ENCODE measurements at places on chromosomes 16 and 17.

GRCh38 chr16:75216127-75216526, 2.7 kb upstream of the CTRB1 start:
- no peak for DNase-seq

GRCh38 chr16:55711959-55712876, 56.4 kb downstream of the SLC6A2 start:
- peak; percentile 49 for DNase-seq

DNA sequence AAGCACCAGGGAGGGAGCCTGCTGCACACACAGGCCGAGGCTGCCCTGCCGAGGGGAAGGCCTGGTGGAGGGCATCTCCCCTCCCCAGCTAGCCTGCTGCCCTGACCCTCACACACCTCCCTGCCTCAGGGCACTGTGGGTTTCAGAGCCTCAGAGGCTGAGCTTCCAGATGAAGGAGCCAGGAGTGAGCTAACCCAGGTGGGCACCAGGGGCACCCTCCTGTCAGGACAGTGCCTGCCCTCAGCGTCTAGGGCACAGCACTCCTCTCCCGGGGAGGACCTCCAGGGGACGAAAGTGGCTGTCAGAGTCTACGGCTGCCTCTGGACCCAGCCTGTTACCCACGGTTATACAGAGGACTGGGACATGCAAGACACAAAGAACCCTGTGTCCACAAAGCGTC, 22.8 kb upstream of the DLX4 start:
- no peak for DNase-seq

DNA sequence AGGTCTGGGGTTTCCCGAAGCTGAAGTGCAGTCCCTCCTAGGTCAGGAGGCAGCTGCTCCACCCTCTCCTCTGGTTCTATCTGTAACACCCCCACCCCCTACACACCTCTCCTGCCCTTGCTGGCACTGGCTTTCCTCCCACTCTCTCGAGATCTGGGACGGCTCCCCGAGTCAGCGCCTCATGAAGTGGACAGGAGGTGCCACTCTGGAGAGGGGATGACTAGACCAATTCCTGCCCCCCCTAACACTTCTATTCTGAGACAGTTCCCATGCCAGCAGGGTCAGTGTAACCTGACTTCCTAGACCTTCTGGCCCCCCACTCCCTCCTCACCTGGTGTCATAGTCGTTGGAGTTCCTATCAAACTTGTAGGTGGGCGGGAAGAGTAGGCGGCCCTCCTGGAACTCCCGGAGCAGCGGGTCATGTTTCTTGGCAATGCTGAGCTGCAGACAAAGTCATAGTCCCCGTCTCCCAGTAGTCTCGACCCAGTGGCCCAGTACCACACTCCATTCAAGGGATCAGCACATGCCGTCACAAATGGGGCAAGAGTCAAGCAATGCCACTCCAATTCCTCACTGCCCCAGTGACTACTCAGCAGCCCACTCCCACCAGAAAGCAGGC, 9.7 kb downstream of the INPP5K start:
- DNase-seq: no peak

DNA sequence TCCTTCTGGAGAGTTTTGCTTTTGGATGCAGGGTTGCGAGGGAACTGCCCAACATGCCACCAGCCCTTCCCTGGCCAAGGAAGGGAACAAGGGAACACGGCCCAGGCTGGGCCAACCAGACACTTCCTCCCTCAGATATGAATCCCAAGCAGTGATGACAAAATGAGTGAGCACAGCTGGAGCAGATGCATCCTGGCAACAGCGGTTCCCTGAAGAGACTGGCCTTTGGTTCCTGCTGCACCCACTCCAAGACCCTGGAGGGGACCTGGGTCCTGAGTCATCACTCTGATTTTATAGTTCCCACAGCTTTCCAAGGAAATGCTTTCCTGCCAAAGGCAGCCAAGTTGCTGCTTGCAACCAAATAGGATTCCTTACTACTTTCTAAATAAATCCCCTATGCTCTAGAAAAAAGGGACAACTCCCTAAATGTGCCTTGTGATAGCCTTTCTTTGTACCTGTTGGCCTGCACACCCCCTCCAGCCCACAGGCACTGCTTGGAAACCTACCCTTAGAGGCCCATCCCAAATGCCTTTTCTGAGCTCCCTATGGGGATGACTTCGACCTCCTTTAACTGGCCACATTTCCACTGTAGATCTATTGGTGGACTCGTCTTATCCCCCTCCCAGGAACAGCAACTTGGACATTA, 5.3 kb downstream of the ST3GAL2 start:
- no peak for DNase-seq

DNA sequence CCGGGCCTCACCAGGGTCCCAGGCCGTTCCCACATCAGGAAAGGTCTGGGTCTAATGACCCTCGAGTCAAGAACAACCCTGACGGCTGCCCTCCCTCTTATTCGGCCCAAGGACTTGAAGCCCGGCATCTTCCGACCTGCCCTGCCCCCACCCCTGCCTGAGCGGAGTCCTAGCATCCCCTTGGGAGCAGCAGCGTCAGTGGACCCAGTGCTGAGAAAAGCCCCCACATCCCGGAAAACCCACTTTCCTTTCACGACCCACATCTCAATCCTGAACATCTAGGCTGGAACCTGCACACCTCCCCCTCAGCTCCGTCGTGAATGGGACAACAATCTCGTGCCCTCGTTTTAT, 769 bp downstream of the TMEM88 start:
- no peak for DNase-seq

DNA sequence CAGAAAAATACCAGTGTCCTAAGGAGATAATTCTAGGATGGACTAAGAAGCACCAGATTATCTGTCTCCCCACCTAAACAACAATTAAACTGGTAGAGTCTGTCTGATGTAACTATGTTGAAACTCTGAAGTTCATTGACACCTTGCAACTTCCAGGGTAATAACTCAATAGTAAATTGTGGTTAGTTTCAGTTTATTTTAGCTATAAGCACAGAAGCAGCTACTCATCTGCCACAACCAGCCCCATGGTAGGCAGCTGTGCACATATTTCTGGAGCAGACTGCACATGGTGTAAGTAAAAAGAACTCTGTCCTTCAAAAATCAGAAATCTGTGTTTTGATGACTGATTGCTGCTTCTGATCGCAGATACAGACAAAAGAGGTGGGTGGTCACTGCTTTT, 852.1 kb downstream of the CDH11 start:
- DNase-seq: no peak

- no peak for DNase-seq
Measured at GRCh38 chr16:735982-736453, 4.8 kb downstream of the CIAO3 start.

- DNase-seq: no peak
Measured at GRCh38 chr17:50664788-50665458, 30.2 kb downstream of the ABCC3 start.

- no peak for DNase-seq
Measured at GRCh38 chr17:43873091-43873490, 26.1 kb downstream of the CD300LG start.

GRCh38 chr17:64571746-64572145, 65.0 kb downstream of the CEP95 start:
- no peak for DNase-seq

GRCh38 chr17:8209907-8210760, at the start of gene AURKB:
Gene AURKB, minus strand, starts transcription at chr17:8210575. Its CDS starts 351 bp downstream, at chr17:8210224.
- DNase-seq: peak; percentile 88

- no peak for DNase-seq
Measured at GRCh38 chr17:48351911-48352332, 78.1 kb downstream of the SKAP1 start.

DNA sequence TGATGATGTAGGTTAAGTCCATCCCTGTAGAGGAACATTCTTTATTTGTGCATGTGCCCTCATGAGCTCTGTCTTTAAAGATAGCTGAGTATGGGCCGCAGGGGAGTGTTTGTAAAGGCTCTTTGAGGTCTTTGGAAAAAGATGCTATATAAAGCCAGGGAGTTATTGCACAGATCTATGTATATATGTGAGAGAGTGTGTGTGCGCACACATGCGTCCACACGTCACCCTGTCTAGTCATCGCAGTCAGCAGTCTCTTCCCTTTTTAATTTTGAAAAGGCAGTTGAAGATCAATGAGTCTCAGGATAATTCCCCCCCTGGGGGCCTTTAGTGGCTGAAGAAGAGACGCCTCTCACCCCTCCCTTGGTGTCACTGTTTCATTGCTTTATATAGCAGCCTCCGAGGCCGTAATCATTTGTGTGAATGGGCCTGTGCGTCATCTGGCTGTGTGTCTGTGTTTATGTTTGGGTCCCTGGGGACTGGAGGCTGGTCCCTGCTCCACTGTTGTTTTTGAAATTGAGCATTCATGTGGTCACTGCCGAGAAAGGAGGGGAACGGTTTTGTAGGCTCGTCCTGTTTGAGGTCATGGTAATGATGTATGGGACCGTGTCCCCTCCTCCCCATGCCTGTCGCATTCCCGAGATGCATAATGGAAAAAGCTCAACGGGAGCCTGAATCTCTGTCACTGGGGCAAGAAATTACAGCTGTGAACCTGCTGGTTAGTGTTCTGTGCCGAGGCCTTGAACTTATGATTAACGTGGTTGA, 143.9 kb downstream of the SNX29 start:
- no peak for DNase-seq

DNA sequence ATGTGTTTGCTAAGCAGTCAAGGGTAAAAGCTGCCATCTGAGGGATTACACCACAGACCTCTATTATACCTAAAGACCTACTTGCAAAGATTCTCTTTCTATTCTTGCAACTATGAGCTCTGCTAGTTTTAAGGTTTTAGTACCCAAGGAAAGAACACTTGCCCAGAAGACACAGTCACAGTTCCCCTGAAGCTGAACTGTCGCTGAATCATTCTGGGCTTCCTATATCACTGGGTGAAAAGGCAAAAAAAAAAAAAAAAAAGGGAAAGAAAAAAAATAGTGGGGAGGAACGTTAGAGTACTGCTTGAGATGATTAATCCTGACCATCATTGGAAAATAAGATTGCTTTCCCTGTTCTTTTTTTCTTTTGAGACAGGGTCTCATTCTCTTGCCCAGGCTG, 37.9 kb downstream of the LYRM1 start:
- DNase-seq: no peak

DNA sequence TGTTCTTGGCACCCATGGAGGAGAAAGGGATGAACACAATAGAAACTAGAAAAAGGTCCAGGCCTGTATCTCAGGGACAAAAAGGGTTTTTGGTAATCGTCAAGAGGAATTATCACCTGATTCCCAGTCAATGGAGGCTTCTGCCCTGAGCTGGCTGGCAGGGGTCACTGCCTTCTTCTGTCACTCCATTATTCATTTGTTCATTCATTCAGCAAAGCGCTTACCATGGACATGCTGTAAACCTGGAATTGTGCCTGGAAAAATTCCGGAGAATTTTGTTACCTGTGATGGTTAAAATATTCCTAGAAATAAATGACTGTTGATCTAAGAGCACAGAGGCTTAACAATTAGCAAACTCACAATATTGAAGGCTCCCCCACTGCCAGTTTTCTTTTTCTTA, 212.3 kb downstream of the SHISA9 start:
- no peak for DNase-seq

DNA sequence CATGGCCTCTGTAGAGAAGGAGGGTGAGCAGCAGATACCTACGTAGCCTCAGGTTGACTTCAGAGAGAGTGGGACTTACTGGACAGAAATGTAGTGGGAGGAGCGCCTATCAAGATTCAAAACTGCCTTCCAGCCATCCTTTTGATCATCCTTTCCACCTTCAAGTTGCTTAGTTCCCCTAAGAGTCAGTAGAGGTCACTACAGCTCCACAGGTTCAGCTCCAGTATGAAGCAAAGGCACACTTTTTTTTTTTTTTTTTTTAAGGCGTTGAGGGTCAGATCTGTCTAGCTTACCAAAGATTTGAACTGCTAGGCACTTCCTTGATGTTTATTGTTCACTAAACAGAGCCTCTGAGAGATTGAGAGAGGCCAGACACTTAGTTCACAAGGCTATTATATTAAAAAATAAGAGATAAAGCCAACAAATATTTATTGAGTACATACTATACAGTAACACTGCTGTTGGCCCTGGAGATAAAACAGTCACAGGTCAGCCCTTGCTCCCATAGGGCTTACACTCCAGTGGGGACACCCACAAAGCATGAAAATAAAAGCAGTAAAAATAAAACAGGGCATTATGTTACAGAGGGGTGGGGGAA, 3.1 kb downstream of the RNF227 start:
- DNase-seq: no peak

- no peak for DNase-seq
Measured at GRCh38 chr16:51024703-51025102, 126.4 kb downstream of the SALL1 start.

- no peak for DNase-seq
Measured at GRCh38 chr16:59021751-59022150, 287.6 kb upstream of the GOT2 start.

GRCh38 chr17:34758718-34759117, 179.3 kb downstream of the TMEM132E start:
- no peak for DNase-seq

DNA sequence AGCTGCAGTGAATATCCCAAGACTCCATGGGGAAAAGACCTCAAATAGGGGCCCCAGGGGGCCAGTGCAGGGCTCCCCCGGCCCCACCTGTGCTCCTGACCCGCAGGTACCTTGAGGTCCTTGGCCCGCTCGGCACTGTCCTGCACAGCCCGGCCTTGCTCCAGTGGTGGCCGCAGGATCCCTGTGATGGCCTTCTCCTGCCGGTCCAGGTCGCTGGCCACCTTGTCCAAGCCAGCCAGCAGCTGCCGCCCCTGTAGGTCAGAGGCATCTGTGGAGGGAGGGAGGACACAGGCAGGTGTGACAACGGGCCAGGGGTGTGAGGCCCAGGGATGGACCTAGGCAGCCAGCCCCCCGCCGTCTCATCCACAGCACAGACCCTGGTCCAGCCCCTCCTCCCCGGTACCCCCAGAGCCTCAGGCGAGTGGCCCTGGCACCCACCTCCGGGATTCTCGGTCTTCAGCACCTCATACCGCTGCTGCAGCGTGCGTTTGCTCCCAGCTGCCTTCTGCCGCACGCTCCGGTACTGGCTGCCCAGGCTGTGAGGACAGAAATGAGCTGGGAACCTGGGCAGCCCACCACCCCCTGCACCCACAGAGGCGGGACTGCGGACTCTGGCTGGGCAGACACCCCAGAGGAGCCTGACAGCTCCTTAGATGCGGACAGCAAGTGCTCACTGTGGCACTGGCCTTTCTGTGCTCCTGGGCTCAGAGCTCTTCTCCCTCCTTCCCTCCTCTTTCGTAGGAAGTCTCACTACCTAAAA, 43.7 kb downstream of the PPL start:
- DNase-seq: no peak

GRCh38 chr17:80455336-80455710, 21.1 kb downstream of the NPTX1 start:
- DNase-seq: peak; percentile 22
